ENCODE measurements at places on chromosomes 6 and 20.

GRCh38 chr6:8329562-8329961 lies 105.8 kb downstream of the SLC35B3 start:
- DNase-seq = no peak

DNA sequence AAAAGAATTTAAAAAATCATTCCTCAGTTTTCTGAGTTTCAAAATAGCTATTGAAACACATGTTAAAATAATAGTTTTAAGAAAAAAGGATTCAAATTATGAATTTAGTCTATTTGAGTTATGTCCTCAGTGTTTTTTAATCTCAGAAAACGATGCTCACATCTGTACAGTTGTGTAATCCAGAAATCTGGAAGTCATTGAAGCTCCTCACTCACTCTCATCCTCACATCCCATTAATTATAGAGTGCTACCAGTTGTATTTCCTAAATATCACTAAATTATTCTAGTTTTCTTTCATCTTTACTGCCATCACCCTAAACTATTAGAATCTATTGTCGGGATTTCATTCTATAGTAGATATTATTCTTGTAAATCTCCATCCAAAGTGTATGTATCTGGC lies 234.7 kb upstream of the RIMS1 start:
- no peak for DNase-seq

DNA sequence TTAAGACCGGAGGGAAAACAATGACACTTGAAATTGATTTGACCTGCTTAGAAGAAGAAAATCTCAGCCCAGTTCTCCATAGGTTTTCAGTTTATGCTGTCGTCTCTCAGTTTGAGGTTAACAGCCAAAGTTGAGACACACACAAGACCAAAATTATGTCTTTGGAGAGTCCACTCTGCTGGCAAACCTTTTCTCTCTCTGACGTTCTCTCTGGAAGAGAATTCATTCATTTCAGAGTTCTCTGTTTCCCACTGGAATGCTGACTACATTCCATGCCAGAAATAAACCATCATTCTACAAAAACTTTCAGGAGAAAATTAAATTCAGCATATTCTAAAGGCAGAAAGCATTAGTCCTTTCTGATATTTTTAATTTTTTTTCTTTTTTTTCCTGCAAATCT lies 155.2 kb downstream of the TFAP2A start:
- no peak for DNase-seq

DNA sequence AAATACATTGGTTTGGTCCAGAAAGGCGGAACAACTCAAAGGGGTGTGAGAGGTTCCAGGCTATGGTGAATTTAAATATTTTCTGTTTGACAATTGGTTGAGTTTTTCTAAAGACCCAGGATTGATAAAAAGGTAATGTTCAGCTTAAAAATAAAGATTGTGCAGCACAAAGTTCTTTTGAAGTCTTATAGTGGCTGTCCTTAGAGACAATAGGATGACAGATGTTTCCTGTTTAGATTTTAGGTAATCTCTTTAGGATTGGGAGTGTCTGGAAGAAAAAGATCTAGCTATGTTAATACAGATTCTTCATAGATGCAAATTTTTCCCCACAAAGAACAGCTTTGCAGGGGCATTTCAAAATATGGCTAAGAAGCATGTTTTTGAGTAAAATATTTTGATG lies 119.7 kb downstream of the GRIK2 start:
- no peak for DNase-seq

GRCh38 chr6:33620856-33621710 lies at the start of gene ITPR3:
ITPR3 (plus strand) TSS chr6:33621322; CDS start chr6:33621603, 281 bp downstream.
- DNase-seq = peak; percentile 73

DNA sequence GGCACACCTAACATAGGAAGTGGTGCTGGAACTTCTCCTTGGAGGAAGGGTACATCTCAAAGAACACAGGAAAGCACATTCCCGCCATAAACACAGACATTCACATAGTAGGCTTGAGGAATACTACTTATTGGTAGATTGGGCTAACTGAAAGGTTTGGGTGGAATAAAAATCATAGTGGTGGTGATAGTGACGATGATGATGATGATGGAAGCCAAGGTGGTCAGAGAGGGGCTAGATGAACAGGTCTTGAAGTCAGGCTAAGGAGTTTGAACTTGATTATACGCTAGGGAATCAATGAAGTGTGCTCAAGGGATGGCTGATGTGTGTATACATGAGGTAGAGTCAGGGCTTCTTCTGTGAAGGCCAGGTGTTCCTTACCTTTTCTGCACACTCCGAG lies 12.0 kb upstream of the PLEKHG1 start:
- DNase-seq = no peak
